Smooth muscle cell of the umbilical artery (primary cell): ENCODE measurements at places on chromosomes 2 and 18. TPM values are rescaled to one million over a fixed set of nuclear protein-coding genes. Genes with fewer than 3 reads are reported as not detected.

Gene TRAPPC12
- total RNA-seq = 51.7 and 64.0 TPM in 2 replicates

Gene PTPRN
- 66.2 and 67.6 TPM in 2 replicates for total RNA-seq

Gene POMC
- 1.0 and 1.5 TPM in 2 replicates for total RNA-seq

Gene RAB11FIP5
- 30.9 and 58.9 TPM in 2 replicates for total RNA-seq

Gene ELOA2
- total RNA-seq = under 0.01 TPM in 1 of 2 replicates, not detected in the other

Gene STON1
- 14.5 and 54.0 TPM in 2 replicates for total RNA-seq

Gene HOXD4
- total RNA-seq = 0.30 and 1.2 TPM in 2 replicates

Gene ID2
- 97.5 and 118 TPM in 2 replicates for total RNA-seq

Gene HDAC4
- total RNA-seq = 19.9 and 24.3 TPM in 2 replicates
